ENCODE measurements at places on chromosomes 5 and 9.

- no peak for DNase-seq
These were observed 347.8 kb upstream of the RGMB start for GRCh38 chr5:98425640-98426039.

DNA sequence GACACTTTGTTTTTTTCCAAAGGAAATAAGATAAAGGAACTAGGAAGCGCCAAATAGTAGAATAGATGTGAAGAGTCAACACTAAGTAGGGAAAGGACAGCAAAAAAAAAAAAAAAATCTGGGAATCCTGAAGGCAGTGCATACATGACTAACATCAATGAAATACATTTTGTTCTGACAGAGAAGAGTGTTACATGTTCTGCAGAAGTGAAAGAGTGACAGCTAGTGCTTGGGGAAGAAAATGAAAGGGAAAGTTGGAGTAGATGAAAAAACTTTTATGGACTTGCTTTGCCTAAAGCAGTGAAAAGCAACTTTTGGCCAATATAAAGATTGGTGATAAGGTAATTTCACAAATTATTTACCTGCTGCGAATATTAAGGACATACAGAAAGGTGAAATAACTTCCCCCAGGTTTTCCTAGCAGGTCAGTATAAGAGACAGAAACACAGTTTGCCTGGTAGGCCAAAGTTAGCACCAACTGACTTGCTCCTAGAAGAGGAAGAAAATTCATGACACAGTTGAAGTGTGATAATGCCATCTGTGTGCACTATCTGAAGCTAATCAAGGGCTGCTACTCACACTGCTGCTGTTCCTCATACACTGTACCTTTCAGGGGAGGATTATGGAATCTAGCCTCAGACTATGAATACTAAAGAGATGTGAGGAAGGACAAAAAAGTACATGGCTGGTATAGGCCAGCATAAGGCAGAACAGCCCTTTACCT lies 38.6 kb downstream of the RANBP6 start:
- DNase-seq = no peak

GRCh38 chr9:37575001-37575400 lies 1.2 kb downstream of the FBXO10 start:
- DNase-seq = no peak

DNA sequence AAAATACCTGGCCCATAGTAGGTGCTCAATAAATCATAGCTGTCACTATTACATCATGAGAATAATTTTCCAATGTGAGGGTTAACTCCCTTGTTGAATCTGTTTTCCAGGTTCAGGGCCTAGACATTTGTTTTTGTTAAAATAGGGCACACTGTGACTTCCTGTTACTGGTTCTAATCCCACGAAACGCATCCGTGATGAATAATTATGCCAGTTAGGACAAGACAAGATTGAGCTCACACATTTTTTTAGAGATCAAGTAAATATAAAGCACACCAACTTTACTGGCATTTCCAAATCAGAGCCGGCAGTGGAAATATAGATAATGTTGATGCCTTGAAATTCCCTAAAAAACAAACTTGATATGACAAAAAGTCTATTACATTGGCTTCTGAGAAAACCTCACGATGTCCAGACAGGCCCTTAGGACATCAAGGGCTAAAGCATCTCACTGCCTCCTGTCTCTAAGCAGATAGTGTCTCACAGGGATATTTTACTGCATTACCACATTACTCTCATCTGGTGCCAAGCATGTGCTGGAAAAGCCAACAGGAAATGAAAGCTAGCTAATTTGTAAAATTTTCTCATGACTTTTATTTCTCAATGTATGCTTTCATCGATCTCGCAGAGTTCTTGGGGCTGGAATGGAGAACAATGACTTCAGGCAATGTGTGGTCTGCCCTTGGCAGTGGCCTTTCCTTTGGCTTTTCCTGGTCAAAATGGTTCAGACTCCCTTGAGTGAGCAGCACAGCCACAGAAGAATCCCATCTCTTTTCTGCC lies 414.3 kb upstream of the PAPPA start:
- no peak for DNase-seq

DNA sequence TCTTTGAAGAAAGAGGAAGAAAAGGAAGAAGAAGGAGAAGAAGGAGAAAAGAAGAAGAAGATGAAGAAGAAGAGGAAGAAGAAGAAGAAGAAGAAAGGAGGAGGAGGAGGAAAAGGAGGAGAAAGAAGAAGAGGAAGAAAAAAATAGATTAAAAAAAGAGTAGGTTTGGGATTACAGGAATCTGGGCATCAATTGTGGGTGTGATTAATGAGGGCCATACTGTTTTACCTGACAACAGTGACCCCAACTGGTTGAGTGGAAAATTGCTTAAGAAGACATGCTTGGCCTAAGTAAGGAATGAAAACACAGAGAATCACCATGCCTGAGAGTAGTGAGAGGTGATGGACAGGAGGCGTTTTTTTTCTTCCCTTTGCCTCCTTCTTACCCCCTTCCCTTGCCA lies 114.6 kb downstream of the FAM170A start:
- no peak for DNase-seq

GRCh38 chr5:95738072-95738471 lies 6.9 kb downstream of the RHOBTB3 start:
- DNase-seq = no peak

DNA sequence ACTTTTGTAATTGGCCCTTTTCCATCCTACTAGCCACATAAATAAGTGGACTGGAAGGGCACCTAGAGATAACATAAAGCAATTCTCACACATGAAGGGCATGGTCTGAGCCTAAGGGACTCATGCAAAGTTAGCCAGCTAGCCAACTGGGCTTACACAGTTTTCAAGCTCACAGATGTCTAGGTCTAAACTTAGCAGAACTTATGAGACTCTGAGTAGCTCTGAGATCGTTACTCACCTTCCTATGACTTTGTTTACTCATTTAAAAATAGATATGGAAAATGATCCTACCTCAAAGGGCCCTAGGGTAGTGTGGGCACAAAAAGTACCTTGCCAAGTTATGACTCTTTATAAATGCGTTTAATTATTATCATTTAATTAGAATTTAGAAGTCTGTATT lies 410.4 kb upstream of the MPDZ start:
- DNase-seq = no peak

- DNase-seq = no peak
These were observed 376.9 kb downstream of the SEMA5A start for GRCh38 chr5:9168791-9169556.

DNA sequence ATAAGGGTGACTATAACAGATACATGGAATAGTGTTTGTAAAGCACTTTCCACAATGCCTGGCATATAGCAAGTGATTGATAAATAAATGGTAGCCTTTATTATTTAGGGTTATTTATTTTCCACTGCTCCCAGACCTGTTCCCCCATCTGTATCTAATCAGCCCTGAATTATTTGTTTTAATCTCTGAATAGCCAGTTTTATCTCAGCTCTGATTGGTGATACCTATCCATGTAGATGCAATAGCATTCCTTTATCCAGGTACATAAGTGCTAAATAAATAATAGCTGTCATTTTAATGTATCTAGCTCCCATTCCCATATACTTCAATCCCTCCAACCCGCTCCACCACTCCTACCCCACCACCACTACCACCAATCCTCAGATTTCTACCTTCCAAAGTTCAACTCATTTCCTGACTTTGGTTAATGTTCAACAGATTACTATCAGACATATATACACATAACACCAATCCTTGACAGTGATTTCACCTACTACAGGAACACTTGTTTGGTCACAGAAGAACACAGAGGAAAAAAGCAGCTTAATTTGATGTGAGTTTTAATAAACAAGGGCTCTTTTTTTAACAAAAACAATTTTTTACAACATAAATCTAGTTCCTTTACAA lies 14.0 kb downstream of the PRKAA1 start:
- DNase-seq = no peak

DNA sequence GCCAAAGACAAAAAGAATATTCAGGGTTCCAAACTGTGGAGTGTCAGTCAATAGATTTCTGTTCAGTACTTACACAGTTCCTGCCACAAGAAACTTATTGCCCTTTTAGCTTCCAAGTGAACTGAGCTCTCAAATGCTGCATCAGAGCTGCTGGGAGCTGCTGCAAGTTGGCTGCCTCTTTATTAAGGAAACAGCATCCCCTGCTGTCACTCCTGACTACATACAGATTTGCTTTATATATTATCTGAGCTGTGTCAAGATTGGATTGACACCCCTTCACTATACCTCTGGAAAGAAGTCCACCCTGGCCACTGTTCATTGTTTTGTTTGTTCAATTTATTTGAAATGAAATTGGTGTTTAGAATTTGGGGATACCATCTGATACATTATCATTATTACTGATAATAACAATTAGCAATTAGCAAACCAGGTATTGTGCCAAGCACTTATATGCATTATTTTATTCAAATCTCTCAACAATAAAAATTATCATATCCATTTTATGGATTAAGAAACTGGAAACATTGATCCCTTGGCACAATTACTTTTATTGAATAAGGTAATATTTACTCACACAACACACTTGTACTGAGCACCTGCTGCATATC lies 16.4 kb upstream of the C5orf58 start:
- DNase-seq = peak; percentile 1

- no peak for DNase-seq
These were observed 16.7 kb upstream of the TAS2R1 start for GRCh38 chr5:9646843-9647242.

DNA sequence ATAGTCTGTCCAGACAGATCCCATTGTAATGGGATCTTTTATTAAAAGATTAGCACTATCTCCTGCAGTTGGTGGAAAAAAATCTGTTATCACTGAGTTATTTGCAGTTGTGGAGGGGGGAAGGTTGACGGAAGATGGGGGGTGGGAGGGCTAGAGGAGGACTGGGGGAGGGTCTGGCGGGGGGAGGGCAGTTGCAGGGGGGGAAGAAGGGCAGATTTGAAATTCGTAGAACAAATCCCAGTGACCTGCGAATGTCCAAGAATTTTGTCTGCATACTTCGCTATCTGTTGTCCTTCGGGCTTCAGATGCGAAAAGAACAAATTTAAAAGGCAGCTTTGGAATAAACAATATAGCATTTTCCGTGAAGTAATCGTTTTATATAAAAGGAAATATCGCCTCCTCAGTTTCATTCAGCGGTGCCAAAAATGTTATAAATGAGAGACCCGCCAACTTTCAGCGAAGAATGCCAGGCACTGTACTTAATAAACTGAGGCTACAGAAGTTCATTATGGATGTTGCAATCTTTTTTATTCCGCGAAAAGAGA lies 1.3 kb upstream of the FST start:
- no peak for DNase-seq

DNA sequence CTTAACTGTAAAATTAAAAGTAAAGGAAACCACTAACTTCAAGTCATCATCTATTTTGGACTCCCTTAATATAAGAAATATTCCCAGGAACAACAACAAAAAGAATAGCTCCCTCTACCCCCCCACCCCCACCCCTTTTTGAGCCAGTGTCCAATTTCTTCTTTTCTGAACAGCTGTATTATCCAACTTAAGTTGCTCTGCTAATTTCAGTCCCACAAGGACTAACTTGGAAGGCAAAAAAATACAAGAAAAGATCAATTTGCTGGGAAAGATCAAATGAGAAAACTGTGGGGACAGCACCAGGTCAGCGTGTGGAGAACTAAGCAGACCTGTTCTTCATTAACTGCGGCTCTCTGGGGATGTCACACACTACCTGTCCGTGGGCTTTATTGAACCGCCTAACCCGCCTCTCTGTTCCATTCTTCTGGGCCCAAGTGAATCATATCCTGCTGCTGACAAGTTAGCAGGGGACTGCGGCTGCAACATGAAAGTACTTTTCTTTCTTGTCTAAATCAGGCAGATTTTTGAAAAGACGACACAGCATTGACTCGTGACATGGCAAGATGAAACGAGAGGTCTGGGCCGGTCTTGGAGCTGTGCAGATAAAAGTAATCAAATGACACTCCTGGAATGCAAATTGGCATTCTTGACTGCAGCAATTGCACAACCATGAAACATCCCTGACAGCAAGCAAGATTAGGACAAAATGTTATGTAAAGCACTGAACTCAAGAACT lies 2.7 kb downstream of the BNC2 start:
- DNase-seq = no peak

DNA sequence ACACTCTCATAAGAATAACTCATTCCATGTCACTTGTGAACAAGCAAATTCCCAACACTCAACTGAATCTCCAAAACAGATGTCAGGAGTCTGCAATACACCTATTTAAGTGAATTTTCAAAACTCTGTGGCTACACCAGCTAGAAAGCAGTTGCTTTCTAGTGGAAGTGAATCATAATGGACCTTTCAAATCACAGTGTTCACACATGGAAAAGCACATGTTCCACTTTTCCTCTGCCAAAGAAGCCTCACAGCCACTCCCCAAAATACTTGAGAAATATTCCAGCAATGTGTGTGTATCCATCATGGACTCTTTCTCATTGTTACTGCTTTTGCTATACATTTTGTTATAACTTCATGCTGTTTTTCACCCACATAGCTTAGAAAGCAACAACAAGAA lies 17.4 kb downstream of the MARCHF3 start:
- DNase-seq = no peak

- no peak for DNase-seq
These were observed 57.6 kb upstream of the RANBP3L start for GRCh38 chr5:36359267-36359666.

DNA sequence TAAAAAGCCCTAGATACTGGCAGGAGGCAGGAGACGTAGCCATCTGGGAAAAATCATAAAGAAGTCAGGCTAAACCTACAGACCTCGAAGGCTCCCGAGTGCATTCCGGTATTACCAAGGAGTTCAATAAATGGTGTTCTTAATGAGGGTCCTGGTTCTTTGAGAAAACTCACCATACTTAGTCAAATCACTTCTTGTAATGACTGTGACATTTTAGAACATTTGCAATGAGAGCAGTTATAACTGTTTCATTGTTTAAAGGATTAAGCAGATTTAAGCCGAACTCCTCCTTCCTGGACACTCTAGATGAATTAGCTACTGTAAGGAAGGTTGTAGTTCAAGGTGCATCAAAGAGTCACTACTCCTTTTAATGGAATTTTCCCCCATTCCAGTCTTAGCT lies 67.8 kb downstream of the EFNA5 start:
- DNase-seq = no peak

GRCh38 chr9:21465859-21466518 lies 16.1 kb downstream of the IFNE start:
- no peak for DNase-seq

GRCh38 chr9:33659921-33660320 lies 135.4 kb upstream of the PRSS3 start:
- no peak for DNase-seq

GRCh38 chr5:103469288-103470040 lies 93.1 kb downstream of the NUDT12 start:
- no peak for DNase-seq
